Omental fat pad (tissue), 4 donors: ENCODE measurements at places on chromosomes 3 and 15. TPM values are rescaled to one million over a fixed set of nuclear protein-coding genes. Genes with fewer than 3 reads are reported as not detected.

DNA sequence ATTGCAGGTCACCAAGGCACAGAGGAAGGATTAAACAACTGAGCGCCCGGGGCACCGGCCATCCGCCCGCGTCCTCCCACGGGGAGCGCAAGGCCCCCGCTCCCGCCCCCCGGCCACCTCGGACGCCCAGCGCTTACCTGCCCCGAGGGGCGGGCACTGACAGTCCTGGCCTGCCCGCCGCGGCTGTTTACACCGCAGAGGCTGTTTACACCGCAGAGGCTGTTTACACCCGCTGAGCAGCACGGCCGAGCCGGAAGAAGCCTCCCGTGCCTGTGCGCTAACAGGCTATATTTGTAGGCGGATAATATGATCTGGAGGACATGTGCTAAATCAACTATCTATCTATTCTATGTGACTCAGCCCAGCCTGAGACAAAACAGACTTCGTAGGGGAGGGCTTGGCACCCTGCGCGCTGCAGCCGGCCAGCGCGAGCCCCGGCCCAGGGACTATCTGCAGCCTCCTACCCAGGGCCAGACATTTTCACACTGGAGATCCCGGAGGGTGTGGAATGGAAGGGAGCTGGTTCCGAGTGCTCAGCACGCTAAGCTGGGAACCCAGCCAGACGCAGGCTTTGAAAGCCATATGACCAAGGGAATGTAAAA is at the start of gene LRRC2:
Gene LRRC2, minus strand, starts transcription at position 263 of the 602 bp plus-strand sequence. CDS start 14,711 bp downstream, outside the sequence.
- DNase-seq, result no peak

DNA sequence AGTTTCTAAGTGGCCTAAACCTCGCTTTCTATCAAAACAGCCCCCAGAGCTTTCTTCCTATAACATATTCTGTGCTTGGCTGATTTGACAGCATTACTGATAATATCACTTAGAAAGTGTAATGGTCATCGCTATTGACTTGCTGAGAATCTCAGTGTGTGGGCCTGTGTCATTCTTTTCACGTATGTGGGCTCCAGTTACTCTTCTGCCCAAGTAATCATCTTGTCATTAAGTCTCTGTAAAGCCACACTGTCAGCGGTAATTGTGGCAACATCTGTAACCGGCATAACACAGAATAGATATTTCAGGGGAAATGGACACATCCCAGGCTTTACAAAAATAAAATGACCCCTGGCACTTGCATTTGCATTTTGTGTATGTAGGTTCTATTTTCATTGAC is 313.6 kb upstream of the LMCD1 start:
- no peak for DNase-seq

- DNase-seq, result no peak
Measured at GRCh38 chr3:170907637-170908234, 701 bp downstream of the EIF5A2 start.

GRCh38 chr3:185207481-185207880 is 46.4 kb downstream of the EHHADH start:
- DNase-seq, result no peak

- no peak for DNase-seq
Measured at GRCh38 chr3:192881159-192881786, 36.4 kb downstream of the MB21D2 start.

GRCh38 chr15:22948056-22948455 is 32.1 kb downstream of the CYFIP1 start:
- DNase-seq, result no peak

GRCh38 chr3:48625600-48625999 is 4.0 kb upstream of the TMEM89 start:
- DNase-seq, result no peak

GRCh38 chr15:101386006-101386405 is 91.0 kb upstream of the SNRPA1 start:
- no peak for DNase-seq

DNA sequence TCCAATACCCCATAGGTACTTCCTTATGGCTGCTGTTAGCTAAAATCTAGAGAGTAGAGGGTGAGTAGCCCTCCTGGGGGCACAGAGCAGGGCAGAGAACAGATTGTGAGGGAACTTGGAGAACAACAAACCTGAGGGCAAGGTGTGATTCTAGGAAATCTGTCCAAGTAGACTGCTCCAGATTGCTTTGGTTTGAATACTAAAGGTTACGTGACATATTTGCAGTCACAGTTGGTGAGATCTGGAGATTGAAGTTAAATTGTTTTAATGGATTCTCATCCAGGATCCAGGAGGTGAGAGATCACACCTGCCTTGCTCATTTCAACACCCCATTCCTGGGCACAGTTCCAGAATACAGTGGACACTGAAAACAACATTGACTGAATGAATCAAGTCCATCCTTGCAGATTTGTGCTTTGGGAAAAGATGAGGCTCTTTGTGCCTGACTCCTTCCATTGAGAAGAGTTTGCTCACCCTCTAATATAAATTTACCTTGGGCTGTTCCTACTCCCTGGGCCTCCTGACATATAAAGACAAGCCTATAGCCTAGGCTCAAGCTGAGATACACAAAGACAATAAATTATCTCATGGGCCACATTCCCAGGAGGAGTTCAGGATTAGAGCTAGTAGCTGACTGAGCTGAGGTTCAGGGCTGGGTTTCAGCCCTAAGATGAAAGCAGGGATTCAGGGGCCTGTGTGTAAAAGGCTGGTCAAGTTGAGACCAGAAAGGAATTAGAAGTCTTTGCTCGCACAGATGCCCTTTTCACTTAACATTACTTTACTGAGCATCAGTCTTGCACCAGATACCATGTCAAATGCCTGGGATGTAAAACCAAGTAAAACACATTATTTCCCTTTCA is 400.9 kb upstream of the MCTP2 start:
- no peak for DNase-seq

GRCh38 chr15:51223771-51224229 is 114.6 kb downstream of the CYP19A1 start:
- DNase-seq, result no peak

GRCh38 chr15:88788816-88789215 is 14.4 kb upstream of the ACAN start:
- DNase-seq, result no peak

- no peak for DNase-seq
Measured at GRCh38 chr3:2454865-2455264, 356.2 kb downstream of the CNTN4 start.

- no peak for DNase-seq
Measured at GRCh38 chr3:156687023-156687422, 12.6 kb downstream of the TIPARP start.

Gene IL12A
- 2.8 TPM for total RNA-seq

Gene GP9
- total RNA-seq, result not detected

Gene TNFSF10
- 23.8 TPM for total RNA-seq

Gene EIF4E3
- 29.0 TPM for total RNA-seq

Gene MFSD1
- total RNA-seq, result 173 TPM

Gene TRIM42
- total RNA-seq, result not detected

Gene FETUB
- total RNA-seq, result not detected

Gene SLC51B
- not detected for total RNA-seq
